ENCODE measurements at places on chromosomes 2 and 18. TPM values are rescaled to one million over a fixed set of nuclear protein-coding genes. Genes with fewer than 3 reads are reported as not detected.

DNA sequence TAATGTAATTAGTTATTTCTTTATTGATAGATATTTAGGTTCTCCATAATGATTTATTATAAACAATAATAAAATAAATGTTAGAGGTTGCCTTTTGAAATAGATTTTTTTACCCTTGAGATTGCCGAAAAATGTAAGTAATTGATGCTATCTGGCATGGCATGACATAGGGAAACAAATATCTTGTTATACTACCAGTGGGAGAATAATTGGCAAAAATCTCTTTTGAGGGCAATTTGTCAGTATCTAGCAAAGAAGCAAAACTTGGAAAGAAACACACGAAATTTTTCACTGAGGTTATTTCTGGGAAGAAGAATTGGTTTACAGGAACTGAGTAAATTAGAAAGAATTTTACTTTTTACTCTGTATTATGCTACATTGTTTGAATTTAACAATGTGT is 547.2 kb upstream of the SETBP1 start:
- no peaks in the 10 kb centered on the region for H3K4me1 ChIP-seq
- no peak for DNase-seq
- no peak overlapping the region for H3K4me3 ChIP-seq
- no peak overlapping the region for H3K27ac ChIP-seq
- no peaks in the 10 kb centered on the region for H3K27me3 ChIP-seq
- H3K36me3 ChIP-seq, result no peaks in the 10 kb centered on the region

DNA sequence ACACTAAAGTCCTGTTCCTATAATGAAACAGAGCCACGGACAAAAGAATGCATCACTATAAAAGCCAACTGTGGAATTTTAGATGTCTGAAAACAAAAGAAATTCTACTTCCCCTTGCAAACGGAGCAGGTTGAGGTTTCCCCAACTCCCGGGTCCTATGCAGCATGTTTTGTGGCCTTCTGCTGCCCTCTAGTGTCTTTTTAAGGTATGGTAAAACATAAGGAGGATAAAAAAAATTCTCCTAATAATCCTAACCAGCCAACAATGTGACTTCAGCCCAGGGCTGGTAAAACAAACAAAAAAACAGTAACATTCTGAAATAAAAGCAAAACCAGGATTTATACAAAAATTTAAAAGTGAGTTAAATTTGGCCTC is 539.5 kb downstream of the NRXN1 start:
- no peaks in the 10 kb centered on the region for H3K27me3 ChIP-seq
- peaks cover 11% of the 10 kb centered on the region for H3K36me3 ChIP-seq
- H3K27ac ChIP-seq, result no peak overlapping the region
- H3K4me1 ChIP-seq, result no peaks in the 10 kb centered on the region

DNA sequence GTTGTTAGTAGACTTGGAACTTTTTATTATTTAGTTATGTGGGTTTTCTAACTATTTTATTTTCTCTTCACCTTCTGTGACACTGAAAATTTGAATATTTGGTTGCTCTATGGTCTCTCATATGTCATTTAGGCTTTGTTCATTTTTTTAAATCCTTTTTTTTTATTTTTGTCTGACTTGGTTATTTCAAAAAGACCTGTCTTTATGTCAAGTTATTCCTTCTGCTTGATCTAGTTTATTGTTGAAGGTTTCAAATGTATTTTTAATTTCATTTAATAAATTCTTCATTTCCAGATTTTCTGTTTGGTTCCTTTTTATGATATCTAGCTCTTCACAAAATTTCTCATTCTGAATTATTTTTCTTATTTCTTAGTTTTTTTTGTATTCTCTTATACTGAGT is 160.6 kb upstream of the ATP5MC3 start:
- H3K4me1 ChIP-seq, result no peaks in the 10 kb centered on the region
- no peak overlapping the region for H3K27ac ChIP-seq
- H3K36me3 ChIP-seq, result no peaks in the 10 kb centered on the region
- no peak for DNase-seq

DNA sequence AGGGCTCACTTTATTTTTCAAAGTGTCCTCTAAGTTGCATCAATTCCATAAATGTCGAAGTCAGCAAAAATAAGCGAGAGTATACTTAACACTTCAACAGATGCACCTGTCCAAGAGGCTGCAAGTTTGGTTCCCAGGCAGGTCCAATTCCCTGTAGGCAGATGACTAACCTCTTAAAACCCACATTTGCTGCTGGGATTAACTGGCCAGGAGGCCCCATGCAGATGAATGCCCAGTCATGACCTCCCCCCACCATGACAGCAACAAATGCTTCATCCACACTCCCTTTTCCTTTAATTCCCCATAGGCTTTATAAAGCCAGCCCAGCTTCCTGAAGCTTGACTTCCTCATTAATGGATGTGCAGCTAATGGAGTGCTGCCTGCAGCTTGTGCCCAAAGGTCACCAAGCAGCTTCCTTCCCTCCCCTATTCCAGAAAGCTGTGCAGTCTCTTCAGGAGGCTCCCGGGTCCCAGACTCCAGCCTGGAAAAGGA is 35.7 kb downstream of the REEP1 start:
- no peak overlapping the region for H3K27ac ChIP-seq
- H3K36me3 ChIP-seq, result peaks cover 3% of the 10 kb centered on the region
- peaks cover 33% of the 10 kb centered on the region for H3K4me1 ChIP-seq
- peak; percentile 24 for DNase-seq
- no peak overlapping the region for H3K4me3 ChIP-seq
- H3K27me3 ChIP-seq, result no peaks in the 10 kb centered on the region

DNA sequence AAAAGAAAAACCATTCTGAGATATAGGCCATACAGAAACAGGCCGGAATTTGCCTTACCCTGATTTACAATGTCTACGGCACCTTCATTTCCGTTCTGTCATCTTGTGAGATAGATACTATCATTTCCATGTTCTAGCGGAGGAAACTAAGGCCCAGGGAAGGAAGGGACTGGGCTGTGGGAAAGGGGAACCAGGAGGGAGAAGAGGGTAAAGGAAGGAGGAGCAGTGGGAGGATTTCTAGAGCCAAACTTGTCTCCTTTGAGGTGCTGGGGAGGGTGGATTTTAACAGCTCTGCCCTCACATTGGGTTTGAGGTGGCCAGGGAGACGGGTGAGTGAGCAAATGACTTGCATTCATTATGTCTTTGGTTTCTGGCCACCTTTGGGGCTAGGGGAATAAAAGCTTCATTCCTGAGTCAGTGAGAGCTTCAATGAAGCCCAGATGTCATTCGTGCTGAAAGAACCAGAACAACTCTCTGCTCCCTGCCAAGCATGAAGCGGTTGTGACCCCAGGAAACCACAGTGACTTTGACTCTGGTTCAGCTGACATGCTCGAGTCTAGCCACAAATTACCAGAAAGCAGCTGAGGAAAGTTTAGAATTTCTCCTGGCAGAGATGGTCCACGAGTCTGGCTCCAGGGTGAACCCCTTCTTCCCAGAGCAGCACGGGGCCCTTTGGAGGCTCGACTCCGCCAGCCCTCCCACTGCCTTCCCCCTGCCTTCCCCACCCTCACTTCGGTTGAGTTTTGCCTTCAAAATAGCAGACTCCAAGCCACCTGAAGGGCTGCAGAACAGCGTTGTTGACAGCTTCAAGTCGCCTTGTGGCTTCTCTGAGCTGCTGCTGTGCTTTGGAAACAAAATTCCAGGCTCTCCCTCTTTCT is 3.8 kb downstream of the ACTG2 start:
- H3K27ac ChIP-seq, result no peak overlapping the region
- H3K36me3 ChIP-seq, result no peaks in the 10 kb centered on the region
- no peaks in the 10 kb centered on the region for H3K27me3 ChIP-seq
- peak; percentile 49 for DNase-seq
- peaks cover 8% of the 10 kb centered on the region for H3K4me1 ChIP-seq
- H3K4me3 ChIP-seq, result no peak overlapping the region

GRCh38 chr2:113896791-113897190 is 6.9 kb downstream of the ACTR3 start:
- no peaks in the 10 kb centered on the region for H3K27me3 ChIP-seq
- H3K27ac ChIP-seq, result no peak overlapping the region
- no peak overlapping the region for H3K4me3 ChIP-seq
- no peaks in the 10 kb centered on the region for H3K36me3 ChIP-seq

- no peak overlapping the region for H3K27ac ChIP-seq
- peaks cover 53% of the 10 kb centered on the region for H3K4me1 ChIP-seq
- H3K36me3 ChIP-seq, result no peaks in the 10 kb centered on the region
- H3K27me3 ChIP-seq, result no peaks in the 10 kb centered on the region
These were observed 32.0 kb downstream of the RAB31 start for GRCh38 chr18:9740071-9740470.

DNA sequence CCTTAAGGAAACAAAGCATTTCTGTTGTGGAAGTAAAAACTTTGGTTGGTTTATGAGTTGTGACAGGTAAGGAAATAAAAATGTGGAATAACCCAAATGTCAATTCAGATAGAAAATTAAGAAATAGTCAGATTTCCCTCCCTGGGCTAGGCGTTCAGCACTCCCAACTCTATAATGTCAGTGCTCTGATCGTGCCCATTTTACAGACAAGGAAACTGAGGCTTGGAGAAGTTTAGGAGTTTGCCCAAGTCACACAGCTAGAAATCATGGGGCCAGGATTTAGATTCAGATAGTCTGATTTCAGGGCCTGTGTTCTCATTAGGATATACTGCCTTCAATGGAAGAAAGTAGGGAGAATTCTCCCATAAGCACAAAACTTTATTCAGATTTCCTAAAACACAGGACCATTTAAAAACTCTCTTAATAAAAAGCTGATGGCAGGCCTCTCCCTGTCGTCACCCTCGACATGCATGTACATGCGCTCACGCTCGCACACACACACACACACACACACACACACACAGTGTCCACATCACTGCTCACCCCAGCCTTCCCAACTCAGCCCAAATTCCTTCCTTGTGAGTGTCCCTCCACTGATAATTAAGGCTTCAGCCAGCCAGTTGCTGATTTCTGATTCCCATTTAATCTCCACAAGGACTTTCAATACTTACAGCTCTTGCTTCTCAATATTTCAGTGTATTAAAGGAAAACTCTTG is 49.1 kb upstream of the SLC14A2 start:
- no peaks in the 10 kb centered on the region for H3K4me1 ChIP-seq
- no peak for DNase-seq
- no peak overlapping the region for H3K27ac ChIP-seq

GRCh38 chr2:236479814-236480213 is 89.8 kb upstream of the ACKR3 start:
- H3K4me3 ChIP-seq, result no peak overlapping the region
- H3K36me3 ChIP-seq, result no peaks in the 10 kb centered on the region
- H3K27ac ChIP-seq, result no peak overlapping the region
- H3K27me3 ChIP-seq, result no peaks in the 10 kb centered on the region
- no peak for DNase-seq
- H3K4me1 ChIP-seq, result no peaks in the 10 kb centered on the region

- no peaks in the 10 kb centered on the region for H3K27me3 ChIP-seq
- DNase-seq, result no peak
- H3K4me3 ChIP-seq, result no peak overlapping the region
These were observed 155.0 kb downstream of the CERS6 start for GRCh38 chr2:168611091-168611490.

- H3K27ac ChIP-seq, result no peak overlapping the region
- no peaks in the 10 kb centered on the region for H3K27me3 ChIP-seq
- H3K4me3 ChIP-seq, result no peak overlapping the region
- no peaks in the 10 kb centered on the region for H3K36me3 ChIP-seq
- no peaks in the 10 kb centered on the region for H3K4me1 ChIP-seq
These were observed 550.2 kb upstream of the LINC00305 start for GRCh38 chr18:64699081-64699480.

The B3GNT7 gene
- 5.2 TPM for total RNA-seq

Data from spinal cord (tissue), 10 donors.